Activated CD8-positive, alpha-beta memory T cell treated with anti-CD3 and anti-CD28 coated beads for 24 hours (primary cell): ENCODE measurements at places on chromosomes 5 and 9.

DNA sequence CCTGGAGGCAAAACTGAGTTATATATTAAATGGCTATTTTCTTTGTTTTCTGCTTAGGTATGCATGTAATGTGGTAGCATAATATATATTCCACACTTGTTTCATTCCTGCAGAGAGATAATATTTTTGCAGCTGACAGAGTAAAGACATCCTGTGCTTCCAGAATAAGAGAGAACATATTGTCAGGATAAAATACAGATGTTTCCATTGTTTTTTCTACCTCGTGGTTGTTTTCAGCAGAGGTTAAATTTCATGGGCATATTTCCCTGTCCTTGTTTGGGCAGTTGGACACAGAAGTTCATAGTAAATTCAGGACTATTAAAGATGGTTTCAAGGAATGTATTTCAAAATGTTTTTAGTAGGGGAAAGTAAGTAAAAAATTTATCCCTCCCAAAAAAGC, 47.6 kb upstream of the MEGF10 start:
- no peak for DNase-seq

- DNase-seq: no peak
These were observed 34.9 kb downstream of the IQGAP2 start for GRCh38 chr5:76438025-76438424.

- DNase-seq: no peak
These were observed 54.7 kb downstream of the RASA1 start for GRCh38 chr5:87322381-87322780.

DNA sequence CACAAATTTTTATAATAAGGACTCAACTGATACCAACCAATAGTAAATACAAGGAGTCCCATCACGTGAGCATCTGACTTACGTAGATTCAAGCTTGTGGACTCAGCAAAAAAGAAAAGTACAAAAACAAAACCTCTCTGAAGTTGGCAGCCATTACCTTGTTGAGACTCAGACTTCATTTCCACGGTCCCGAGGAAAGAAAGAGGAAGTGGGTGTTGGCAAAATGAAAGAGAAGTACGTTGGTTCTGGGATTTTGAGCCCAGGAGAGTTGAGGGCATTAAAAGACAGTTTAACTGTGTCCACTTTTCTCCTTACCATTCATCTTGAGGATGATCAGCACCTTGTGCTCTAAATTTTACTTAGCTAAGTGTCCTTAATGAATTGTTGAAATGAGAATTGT, 26.7 kb downstream of the NCBP1 start:
- DNase-seq: no peak

DNA sequence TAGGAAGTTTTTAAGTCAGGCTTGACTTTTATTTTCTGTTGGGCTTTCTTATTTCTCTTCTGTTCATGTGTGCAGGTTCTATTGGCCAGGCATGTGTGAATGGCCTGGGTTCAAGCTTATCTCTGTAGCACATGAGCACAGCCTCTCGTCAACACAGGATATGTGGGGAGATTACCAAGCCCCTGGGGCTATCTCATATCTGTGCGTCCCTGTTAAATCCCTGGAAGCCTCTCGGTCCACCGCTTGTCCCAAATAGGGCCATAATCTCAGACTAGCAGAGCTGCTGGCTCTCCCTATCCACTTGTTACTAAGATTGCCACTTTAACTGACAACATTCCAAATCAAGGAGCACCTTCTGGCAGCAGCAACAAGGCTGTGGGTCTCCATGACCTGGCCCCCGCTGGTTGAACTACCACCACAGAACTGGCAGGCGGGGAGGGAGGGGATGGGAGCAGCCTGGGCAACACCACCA, 28.4 kb upstream of the EBF1 start:
- DNase-seq: no peak

- DNase-seq: no peak
These were observed 148.7 kb upstream of the SLC12A2 start for GRCh38 chr5:127934791-127935256.

DNA sequence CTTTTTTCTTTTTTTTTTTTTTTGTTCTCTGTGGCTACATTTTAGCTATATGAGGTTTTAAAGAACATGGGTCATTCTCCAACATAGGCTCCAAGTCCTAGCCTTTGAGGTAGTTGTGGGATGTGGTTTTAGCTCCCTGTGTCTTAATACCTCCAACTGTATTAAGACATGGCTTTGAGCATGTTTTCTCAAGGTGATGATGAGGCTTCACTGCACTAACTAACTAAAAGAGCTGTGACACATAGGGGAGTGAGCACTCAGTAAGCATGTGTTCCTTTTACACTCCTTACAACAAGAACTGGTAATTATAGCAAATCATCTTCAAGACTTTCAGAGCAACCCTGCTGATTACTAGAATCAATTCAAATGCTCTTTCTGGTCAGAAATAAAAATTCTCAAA, 333.6 kb upstream of the CCNH start:
- no peak for DNase-seq

GRCh38 chr9:13487071-13487470, 207.6 kb upstream of the MPDZ start:
- DNase-seq: no peak

- no peak for DNase-seq
These were observed 50.3 kb upstream of the PSD2 start for GRCh38 chr5:139745132-139745799.

GRCh38 chr9:76269789-76270188, 124.4 kb downstream of the RFK start:
- no peak for DNase-seq

GRCh38 chr5:54743997-54744788, 226.6 kb downstream of the SNX18 start:
- DNase-seq: peak; percentile 68

GRCh38 chr9:115966660-115967059, 186.9 kb upstream of the PAPPA start:
- no peak for DNase-seq

DNA sequence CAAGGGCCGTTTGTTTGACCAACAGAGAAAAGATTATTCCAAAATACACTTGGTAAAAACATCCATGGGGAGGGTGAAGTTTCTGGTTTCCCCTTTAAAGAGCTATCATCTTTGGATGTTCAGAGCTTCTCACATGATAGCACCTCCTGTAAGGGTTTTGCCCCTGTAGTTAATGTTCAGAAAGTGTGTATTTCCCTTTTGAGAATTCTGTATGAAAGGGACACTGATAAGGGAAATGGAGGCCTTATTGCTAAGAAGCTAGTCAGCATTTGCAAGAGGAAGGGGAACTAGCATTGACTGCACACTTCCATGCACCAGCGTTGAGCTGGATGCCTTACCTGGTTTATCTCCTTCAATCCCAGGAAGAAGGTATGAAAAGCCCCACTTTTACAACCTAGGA, 31.5 kb upstream of the C5orf58 start:
- DNase-seq: no peak

DNA sequence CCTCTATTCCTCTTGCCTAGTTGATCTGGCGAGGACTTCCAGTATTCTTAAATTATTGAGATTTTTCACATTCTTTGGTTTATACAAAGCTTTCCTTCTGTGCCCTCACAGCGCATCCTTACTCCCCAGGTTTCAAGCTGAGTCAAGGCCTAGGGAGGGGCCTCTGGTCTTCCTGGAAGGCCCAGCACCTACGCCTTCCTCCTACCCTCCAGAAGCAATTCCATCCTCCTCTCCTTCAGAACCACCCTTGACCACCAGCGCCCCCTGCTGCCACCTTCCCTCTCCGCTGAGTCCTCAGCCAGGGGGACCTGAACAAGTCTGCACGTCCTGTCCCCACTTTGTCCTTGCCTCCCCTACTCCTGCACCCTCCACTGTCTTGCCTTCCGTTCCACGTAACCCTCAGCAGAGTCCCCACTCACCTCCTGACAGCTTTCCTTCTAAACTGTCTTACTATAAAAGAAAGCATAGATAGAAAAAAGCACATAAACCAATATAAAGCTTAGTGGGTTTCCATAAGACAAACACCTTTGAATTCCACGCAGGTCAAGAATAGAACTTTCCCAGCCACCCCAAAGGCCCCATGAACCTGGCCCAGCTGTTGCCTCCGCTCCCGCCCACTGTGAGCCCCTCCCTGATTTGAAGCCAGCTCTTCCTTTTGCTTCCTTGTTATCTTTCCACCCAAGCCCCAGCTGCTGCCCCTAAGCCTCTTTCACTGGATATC, 63.0 kb upstream of the CTSL start:
- peak; percentile 77 for DNase-seq

DNA sequence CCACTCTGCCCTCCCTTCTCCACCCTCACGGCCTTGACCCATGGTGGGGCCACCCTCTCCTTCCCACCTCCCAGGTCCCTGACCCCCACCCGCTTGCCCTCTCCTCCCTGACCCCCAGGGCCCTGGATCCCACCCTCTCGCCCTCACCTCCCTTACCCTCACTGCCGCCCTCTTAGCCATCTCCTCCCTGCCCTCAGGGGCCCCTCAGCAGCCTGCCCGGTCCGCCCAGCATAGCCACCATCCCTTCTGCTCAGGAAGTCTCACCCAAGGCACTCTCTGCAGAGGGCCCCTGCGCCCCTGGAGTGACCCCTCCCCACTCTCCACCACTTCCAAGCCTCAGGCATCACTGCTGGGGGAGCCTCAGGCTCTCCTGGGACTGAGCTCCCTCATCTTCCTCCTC, 66.3 kb downstream of the MRPL36 start:
- DNase-seq: peak; percentile 38

DNA sequence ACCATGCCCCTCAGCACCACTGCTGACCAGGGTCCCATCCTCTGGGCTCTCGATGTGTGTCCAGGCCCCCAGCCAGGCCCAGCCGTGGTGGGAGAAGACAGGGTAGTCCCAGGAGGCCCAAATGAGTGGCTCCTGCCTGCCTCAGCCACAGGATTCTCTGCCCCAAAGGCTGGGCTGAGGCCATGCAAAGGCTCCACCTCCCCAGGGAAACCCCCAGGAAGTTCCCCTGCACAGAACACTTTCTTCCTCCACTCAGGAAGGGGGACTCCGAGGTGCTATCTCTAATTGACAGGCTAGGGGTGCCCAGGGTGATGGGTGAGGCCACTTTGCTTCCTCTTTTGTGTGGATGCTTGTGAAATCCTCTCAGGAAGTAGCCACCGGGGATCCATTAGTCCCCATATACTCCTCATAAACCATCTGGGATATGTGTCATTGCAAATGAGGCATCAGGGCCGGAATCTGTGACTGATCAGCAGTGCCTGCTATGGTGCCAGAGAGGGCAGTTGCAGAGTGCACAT, 23.1 kb upstream of the TDRD7 start:
- peak; percentile 63 for DNase-seq

- no peak for DNase-seq
These were observed 1497.8 kb downstream of the EFNA5 start for GRCh38 chr5:106172681-106173532.

DNA sequence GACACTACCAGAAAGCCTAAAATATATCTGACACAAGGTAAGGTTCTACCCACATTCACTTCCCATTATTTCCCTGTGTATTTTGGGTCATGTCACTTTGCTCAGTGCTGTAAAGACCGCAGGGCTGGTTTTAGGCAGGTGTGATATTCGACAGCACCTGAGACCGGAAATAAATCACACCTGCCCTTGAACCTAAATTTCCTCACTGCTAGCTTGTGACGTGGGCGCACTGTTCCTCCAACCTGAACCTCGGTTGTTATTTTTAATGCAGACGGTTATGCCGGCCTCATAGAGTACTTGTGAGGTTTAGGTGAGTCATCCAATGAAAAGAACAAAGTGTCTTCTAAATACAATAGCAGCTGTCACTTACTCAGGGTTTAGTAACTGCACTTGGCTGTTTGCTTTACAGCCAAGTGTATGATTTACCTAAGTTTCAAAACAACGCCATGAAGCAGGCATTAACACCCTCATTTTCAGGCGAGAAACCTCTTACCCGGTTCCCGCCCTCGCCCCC, 20.7 kb upstream of the ZNF782 start:
- peak; percentile 64 for DNase-seq

DNA sequence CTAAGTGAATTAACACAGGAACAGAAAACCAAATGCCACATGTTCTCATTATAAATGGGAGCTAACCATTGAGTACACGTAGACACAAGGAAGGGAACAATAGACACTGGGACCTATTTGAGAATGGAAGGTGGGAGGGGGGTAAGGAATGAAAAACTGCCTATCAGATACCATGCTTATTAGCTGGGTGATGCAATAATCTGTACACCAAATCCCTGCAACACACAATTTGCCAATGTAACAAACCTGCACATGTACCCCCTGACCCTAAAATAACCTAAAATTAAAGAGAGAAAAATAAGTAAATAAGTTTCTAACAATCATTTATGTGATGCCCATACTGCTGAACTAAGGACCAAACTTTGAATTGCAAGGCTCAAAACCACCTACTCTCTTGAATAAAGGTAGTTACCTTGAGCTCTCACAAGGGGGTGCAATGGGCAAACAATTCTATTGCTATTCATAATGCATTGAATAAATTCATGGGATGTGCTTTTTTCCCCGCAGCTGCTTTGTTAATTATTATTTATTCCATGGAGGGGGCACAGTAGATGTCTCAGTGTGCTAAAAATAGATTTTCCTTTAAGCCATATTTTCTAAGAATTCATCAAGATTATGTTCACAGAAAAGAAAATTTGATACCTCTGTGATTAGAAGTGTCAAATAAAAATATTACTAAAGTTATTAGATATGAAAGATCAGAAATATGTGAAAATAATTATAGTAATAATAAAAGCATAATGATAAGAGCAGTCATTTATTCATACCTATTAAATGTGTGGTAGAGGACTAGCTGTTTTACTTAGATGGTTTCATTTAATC, 76.2 kb upstream of the PTPN3 start:
- DNase-seq: no peak

- DNase-seq: no peak
These were observed 84.0 kb upstream of the SLC25A48 start for GRCh38 chr5:135750506-135750905.

DNA sequence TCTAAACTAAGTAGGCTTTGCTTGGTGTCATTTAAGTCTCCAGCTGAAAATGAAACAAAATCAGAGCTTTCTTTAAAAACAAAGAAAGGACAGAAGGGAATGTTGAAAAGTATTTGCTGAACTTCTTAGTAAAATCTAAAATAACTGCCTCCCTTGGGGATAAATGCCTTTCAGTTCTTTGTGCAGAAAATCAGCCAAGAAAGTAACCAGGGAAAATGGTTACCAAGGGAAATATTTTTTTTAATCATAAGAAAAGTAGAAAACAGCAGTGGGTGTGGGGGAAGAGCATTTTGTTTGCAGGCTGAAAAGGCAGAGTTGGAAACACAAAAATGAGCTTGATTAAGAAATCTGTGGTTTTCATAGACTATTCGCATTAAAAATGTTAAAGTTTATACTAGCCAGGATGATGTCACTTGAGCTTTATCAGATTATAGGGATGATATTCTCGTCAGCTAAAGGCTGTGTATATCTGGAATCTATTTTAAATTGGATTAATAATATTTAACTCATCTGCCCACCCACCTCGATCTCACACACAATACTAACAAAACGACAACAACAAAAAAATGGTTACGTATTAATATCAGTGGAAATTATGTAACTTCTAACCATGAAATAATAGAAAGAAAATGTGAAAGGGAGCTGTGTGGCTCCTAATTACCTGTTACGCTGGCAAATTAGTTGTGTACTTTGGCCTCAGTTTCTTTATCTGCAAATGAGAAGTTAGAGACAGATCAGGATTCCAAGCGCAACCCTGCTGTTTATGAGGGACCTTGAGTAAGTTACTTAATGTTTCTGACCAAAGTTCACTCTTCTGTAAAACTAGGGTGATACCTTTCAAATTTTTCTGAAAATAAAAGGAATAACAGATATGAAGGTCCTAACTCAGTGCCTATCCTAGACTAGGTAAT, at the start of gene ECM2:
ECM2 (minus strand) TSS at position 51 of the 911 bp plus-strand sequence. CDS start 13,124 bp downstream, outside the sequence.
- no peak for DNase-seq

GRCh38 chr9:107153336-107153735, 129.7 kb upstream of the RAD23B start:
- DNase-seq: no peak
